ENCODE measurements at places on chromosomes 3 and 15.

GRCh38 chr15:45449916-45450867, 71.8 kb upstream of the GATM start:
- DNase-seq = peak; percentile 90

GRCh38 chr3:142281474-142281873, 56.1 kb upstream of the GK5 start:
- no peak for DNase-seq

- no peak for DNase-seq
These were observed 234.3 kb downstream of the SQOR start for GRCh38 chr15:45869034-45869668.

DNA sequence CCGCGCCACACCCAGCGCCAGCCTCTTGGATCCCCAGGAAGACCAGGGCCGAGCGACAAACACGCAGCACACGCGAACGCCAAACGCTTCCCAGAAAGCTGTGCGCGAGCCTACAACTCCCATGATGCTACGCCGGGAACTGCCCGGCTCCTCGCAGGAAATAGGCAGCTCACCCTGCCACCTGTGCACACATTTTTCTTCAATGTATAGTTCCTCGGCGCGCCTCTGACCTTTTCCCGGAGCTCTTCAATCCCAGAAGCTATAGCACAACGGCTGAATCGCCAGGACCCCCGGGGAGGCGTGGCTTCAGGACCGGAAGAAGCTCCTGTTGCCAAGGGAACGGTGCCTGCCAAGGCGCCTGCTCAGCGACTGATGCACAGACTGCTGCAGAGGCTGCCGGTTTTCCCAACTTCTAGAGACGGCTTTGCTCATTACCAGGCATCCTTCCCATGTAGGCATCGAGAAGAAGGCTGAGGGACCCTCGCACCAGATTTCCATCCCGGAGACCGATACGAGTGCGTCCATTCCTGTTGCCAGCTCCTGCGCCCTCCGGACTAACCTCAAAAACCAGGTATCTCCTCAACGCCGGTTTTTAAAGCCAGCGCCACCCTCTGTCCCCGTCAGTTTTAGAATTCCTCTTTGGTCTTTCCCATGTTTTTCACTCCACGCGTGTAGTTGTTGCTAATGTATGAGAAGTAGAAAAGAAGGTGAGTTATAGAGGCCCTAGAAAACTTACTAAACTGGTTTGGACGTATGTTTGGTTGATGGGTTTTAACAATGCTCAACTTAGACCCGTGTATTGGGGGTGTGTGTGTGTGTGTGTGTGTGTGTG, at the start of gene ARL6:
ARL6 (plus strand) TSS at position 352 of the 832 bp plus-strand sequence. CDS start 3,350 bp downstream, outside the sequence.
- peak; percentile 34 for DNase-seq

- DNase-seq = no peak
These were observed 328.5 kb upstream of the GOLIM4 start for GRCh38 chr3:168424059-168424734.

GRCh38 chr15:26242565-26243071, 379.5 kb upstream of the ATP10A start:
- DNase-seq = no peak

DNA sequence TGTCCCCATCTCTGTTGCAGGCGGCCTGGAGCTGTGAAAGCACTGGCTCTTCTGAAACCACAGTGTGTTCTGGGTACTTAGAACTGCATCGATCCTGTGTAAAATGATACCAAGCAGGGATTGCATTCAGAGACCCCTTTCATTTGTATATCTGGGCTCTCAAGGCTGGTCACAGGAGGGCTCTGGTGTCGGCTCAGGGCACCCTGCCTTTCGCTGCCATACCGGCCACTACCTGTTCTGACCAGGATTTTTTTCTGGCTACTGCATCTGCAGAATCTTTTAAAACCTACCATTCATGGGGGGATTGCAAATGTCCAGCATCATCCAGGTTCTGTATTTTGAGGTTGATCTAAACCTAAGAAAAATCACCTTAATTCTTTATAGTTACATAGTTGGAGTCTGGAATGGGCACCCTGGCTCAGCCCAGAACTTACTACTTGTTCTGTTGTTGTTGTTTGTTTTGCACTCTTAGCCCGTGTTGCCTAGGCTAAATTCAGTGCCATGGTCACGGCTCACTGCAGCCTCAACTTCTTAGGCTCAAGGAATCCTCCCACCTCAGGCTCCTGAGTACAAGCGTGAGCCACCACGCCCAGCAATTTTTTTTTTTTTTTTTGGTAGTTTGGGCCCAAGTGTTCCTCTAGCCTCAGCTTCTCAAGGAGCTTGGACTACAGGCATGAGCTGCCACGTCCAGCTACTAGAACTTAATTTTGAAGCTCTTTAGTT, 52.7 kb downstream of the TRIM71 start:
- DNase-seq = no peak

DNA sequence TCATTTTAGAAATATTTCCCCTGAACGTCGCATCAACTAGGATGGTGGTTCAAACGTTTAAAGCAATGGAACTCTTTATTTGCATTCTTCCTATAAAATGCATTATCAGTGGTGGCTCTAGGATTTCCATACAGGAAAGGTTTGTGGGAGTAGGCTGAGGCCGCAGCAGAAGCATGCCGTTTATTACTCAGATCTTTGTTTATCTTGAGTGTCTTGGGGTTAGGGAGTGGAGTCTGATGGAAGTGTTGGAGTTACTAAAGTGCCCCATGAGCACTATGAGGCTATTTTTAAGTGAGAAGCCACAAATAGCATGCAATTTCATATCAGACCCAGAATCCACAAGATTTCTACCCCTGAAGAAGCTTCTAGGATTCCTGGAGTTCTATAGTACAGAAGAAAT, 26.2 kb downstream of the ATOSA start:
- DNase-seq = no peak

GRCh38 chr15:62390791-62391640, 225.9 kb upstream of the C2CD4B start:
- DNase-seq = no peak

GRCh38 chr15:72778796-72779195, 4.8 kb downstream of the ADPGK start:
- no peak for DNase-seq

DNA sequence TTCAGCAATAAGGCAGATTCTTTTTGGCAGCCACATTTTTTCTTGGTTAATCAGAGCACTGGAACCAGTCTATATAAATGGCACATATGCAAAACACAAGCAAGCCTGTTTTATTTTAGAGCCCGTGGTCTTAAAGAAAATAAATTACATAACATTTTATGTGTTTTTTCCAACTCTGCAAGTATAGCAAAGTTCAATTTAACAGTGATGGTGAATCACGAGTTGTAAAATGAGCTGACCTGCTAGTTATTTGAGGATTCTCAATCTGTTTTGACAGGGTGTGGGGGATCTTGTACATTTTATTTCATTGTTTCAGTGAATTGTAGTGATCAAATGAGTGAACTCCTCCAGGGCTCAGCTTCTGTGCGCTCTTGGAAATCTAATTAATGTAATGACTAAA, 2.7 kb downstream of the ARHGEF26 start:
- no peak for DNase-seq

- DNase-seq = no peak
These were observed 112.7 kb downstream of the RAB11A start for GRCh38 chr15:65981837-65982626.
